ENCODE measurements at places on chromosomes 4 and X.

GRCh38 chrX:154040863-154041262 is 21.2 kb upstream of the IRAK1 start:
- no peak for DNase-seq

- no peak for DNase-seq
Observed at GRCh38 chrX:3518870-3519269, 172.4 kb upstream of the MXRA5 start.

DNA sequence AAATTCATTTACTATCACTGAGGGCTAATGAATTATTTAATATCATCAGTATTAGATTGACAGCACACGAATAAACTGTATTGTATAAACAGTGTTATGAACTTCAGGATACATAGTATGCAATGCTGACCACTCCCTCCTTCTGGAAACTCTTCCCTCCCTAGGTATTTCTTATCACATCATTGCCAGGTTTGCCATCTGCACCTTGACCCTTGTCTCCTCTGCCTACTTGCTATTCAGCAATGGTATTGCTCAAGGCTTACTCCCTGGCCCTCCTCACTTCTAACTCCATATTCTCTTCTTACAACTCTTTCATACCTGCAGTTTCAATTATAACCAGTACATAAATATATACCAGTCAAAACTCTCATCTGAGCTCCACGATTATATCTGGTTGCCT is 38.9 kb downstream of the ATP8A1 start:
- DNase-seq = no peak

DNA sequence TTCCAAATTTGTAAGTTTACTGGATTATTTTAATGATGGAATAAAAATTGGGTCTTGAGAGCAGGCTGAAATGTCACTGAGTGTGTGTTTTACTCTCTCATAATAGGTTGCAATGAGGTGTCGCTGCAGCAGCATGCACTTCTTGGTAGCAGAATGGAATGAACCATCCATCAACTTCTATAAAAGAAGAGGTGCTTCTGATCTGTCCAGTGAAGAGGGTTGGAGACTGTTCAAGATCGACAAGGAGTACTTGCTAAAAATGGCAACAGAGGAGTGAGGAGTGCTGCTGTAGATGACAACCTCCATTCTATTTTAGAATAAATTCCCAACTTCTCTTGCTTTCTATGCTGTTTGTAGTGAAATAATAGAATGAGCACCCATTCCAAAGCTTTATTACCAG is 2.6 kb downstream of the SAT1 start:
- DNase-seq = no peak

- DNase-seq = no peak
Observed at GRCh38 chrX:119625843-119626242, 19.6 kb upstream of the NKRF start.

GRCh38 chrX:17656556-17656955 is 80.7 kb upstream of the SCML1 start:
- no peak for DNase-seq

DNA sequence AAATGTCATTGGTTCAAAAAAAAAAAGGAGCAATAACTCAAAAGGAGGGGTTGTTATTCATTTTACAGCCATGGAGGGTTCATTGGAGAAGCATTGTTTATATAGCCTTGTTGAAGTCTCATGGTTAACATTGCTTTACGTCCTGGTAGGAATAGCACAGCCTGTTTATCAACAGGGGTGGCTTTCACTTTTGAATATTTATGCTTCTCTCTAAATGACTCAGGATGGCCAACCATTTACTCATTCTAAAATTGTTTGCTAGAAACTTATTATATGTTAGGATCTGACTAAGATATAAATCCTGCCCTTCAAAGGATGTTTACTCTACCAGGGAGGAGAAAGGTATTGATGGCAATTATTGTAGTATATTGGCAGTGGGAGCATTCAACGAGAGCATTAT is 534.1 kb upstream of the GALNTL6 start:
- DNase-seq = no peak

DNA sequence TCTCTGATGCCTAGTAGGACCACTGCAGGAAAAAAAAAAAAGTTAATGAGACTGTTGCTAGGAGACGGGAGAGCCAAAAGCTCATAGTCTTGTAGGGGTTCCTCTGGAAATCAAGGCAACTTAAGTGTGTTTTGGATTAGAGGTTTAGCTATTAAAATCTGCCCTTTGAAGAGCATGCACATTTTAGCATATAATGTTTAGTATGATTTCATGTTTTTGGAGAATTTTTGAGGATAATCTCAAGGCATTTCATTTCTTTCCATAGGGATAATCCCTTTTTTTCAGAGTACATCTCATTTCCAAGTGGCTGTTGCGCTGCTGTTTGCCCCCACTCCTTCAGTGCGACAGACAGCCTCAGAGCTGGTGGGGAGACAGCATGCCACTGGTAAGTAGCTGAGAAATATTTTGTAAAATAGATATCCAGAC is at the start of gene LINC00632:
Gene LINC00632, plus strand, starts transcription at position 339 of the 426 bp plus-strand sequence.
- no peak for DNase-seq

GRCh38 chr4:58359590-58359989 is 1249.4 kb upstream of the IGFBP7 start:
- DNase-seq = no peak

- DNase-seq = no peak
Observed at GRCh38 chr4:5982156-5982973, 35.9 kb downstream of the C4orf50 start.

- DNase-seq = no peak
Observed at GRCh38 chrX:13009844-13010243, 34.6 kb downstream of the FAM9C start.

GRCh38 chr4:144655491-144655890 is 9.5 kb downstream of the HHIP start:
- no peak for DNase-seq

DNA sequence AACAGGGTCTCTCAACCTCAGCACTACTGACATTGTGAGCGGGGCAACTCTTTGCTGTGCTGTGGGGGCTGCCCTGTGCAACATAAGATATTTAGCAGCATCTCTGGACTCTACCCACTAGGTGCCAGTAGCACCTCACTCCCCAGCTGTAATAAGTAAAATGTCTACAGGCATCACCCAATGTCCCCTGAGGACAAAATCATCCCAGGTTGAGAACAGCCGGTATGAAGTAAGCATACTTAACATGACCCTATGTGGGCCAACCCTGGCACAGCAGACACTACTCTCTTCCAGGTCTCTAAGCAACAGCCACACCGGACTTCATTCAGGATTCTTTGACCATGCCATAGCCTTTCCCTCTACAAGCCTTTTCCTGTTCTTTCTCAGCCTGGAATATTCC is 10.5 kb upstream of the MGST2 start:
- DNase-seq = no peak

DNA sequence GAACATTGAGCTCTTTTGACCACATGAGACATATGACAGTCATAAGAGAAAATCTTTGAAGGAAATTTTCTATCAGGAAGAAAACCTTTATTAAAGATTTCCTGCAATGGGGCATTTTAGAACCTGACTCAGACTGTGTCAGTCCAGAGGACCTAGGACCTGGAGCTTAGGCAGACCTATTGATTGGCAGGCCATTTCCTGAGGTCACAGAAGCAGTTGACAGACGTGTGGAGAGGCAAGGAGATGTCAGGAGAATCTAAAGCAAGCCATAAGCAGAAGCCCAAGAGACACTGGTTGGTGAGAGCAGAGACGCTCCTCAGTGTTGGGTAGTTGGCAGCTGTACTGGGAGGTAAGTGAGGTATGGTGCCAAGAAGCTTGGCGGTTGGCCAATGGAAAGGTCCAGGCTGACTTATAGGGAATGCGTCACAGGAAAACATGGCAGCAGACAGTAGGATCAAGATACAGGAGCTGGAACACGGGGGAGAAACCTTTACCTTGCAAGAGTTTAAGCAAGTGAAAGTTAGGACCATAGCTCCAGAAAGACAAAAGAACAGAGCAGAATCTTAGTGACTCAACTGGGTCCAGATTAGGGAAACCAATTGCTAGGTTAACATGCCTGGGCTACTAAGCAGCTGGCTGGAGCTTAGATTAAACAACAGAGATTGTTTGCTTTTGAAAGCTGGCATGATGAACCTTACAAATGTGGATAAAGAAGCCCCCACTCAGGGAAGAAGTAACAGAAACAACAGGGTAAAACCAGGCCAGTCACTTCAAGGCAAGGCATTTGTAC is 18.6 kb downstream of the PALLD start:
- no peak for DNase-seq

GRCh38 chrX:1423215-1423614 is 29.5 kb downstream of the ASMTL start:
- DNase-seq = no peak

DNA sequence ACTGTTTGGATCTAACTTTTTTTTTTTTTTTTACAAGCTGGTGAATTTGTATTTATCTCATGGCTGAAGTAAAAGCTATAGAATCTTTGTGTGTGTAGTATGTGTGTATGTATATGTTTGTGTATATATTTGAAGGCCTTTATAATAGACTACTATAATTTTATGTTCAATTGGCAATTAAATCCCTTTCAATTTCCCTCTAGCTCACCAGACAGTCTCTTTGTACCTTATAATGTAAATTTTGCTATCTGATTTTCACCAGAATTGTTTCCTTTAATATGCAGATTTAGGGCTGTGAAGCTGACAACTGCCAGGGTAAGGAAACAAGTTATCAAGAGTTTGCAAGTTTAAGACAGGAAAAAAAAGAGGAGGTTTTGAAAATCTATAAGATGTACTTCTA is 33.1 kb upstream of the MTMR8 start:
- DNase-seq = no peak

- no peak for DNase-seq
Observed at GRCh38 chrX:115709039-115709438, 148.1 kb downstream of the PLS3 start.

- DNase-seq = no peak
Observed at GRCh38 chr4:21775703-21776102, 172.9 kb downstream of the KCNIP4 start.

All from CD4-positive, alpha-beta T cell treated with Interleukin-4 for 4 hours (primary cell).